ENCODE measurements at places on chromosomes 12 and 14.

DNA sequence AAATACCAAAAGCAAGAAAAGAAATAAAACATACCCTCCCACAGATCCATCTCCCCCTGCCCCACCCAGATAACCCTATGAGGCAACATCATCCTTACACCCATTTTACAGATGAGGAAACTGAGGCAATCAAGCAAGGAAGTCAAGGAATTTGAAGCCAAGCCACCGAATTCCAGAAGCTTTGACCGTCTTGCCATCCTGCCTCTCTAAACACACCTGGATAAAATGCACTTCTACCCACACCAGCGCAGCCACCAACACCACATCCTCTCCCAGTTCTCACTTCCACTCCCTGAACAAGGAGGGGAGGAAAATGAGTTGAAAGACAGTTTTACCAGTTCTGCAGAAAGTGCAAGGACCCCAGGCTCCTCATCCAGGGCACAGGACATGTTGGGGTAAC is 13.6 kb downstream of the CMKLR1 start:
- no peak for DNase-seq

DNA sequence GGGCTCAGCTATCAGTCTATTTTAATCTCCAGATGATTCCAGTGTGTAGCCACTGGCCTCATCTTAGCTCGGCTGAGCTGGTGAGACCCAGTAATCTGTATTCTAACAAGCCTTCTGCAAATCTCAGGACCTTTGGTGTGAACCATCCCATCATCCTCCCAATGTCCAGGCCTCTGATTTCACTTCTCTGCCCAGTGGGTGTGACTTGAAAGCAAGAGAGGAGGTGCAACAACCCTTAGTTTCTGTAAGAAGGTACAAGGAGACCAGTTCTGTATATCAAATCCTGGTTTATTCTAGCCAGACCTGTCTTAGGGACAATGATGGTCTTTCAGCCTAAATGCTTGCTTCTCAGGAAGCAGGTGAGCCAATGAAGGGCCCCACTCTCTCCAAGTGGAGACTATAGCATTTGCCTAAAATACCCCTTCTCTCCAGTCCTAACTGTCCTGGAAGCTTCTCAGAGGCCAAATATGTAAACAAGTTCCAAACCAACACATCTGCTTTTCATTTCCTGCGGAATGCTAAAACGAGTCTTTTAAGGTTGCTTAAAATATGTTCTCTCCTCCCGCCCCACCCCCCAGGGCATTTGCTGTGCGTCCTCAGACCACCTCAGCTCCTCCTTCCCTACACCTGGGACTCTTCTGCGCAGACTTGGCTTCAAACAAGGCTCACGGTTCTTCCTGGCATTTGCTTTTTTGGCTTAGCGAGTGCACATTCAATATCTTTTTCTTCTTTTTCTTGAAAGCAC is 78.4 kb upstream of the FUT8 start:
- no peak for DNase-seq

DNA sequence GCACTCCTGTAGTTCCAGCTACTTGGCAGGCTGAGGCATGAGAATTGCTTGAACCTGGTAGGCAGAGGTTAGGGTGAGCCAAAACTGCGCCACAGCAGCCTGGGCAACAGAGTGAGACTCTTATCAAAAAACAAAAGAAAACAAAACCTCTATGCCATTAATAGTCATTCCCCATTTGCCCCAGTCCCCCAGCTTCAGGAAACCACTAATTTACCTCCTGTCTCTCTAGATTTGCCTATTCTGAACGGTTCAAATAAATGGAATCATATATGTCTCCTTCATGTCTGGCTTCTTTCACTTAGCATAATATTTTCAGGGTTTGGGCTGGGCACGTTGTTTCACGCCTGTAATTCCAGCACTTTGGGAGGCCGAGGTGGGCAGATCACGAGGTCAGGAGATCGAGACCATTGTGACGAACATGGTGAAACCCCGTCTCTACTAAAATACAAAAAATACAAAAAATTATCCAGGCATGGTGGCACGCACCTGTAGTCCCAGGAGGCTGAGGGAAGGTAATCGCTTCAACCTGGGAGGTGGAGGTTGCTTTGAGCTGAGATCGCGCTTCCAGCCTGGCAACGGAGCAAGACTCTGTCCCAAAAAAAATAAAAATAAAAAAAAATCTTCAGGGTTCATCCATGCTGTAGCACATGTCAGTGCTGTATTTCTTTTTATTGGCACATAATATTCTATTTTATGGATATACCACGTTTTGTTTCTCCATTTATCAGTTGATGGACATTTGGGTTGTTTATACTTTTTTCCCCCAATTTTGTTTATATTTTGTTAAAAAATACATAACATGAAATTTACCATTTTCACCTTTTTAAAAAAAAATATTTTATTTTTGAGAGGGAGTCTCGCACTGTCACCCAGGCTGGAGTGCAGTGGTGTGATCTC is 31.9 kb downstream of the KNTC1 start:
- DNase-seq = no peak

- no peak for DNase-seq
Observed at GRCh38 chr12:68495336-68496070, 115.2 kb upstream of the RAP1B start.

GRCh38 chr12:122183588-122183940 is 641 bp downstream of the LRRC43 start:
- no peak for DNase-seq
